Right lobe of liver (tissue), 6 donors: ENCODE measurements at places on chromosomes 3 and 15. TPM values are rescaled to one million over a fixed set of nuclear protein-coding genes. Genes with fewer than 3 reads are reported as not detected.

DNA sequence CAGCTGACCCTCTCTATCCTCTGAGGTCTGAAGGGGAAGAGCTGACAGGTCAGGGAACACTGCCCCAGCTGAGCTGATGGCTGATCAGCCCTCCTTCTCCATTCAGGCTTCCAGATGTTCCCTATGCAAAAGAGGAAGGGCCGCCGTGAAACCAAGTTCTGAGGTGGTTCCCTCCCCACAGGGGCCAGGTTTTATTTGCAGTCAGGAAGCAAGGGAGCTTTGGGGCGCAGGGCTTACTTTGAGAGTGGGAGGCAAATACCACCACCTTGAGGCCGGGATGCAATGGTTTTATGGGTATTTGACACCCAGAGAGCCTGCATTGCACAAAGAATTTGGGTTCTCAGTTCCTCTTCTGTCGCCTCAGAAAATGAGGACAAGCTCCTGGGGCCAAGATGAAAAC, 186.9 kb downstream of the ARRDC4 start:
- H3K4me3 ChIP-seq = no peak overlapping the region
- no peaks in the 10 kb centered on the region for H3K4me1 ChIP-seq
- no peak overlapping the region for H3K27ac ChIP-seq
- no peaks in the 10 kb centered on the region for H3K36me3 ChIP-seq

GRCh38 chr15:81209635-81210034, 13.0 kb downstream of the IL16 start:
- H3K27ac ChIP-seq = no peak overlapping the region
- no peaks in the 10 kb centered on the region for H3K36me3 ChIP-seq
- H3K27me3 ChIP-seq = no peaks in the 10 kb centered on the region
- no peaks in the 10 kb centered on the region for H3K4me1 ChIP-seq
- H3K4me3 ChIP-seq = no peak overlapping the region

DNA sequence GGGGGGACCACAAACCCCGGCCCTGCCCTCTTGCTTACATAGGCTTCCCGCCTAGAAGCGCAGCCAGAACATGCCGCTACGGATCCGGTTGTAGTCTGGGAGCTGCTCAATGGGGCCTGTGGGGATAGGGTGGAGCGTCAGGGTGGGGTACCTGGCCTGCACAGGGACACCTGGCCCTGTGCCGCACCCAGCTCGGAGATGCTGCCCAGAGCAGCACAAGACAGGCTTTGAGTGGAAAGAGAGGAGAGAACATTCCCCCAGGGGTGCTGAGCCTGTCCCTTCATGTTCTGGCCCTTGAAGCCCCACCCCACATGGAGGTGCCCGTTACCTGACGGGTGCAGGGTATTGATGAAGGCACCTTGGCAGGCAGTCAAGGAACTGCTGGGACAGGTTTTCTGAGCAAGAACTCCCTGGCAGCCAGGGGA, 4.0 kb upstream of the COL7A1 start:
- no peaks in the 10 kb centered on the region for H3K27me3 ChIP-seq
- peak; percentile 37 for DNase-seq
- H3K27ac ChIP-seq = no peak overlapping the region
- no peak overlapping the region for H3K4me3 ChIP-seq

- H3K27me3 ChIP-seq = no peaks in the 10 kb centered on the region
- no peaks in the 10 kb centered on the region for H3K36me3 ChIP-seq
- no peaks in the 10 kb centered on the region for H3K4me1 ChIP-seq
- no peak for DNase-seq
Measured at GRCh38 chr3:194512895-194513601, 26.2 kb upstream of the ATP13A3 start.

- H3K36me3 ChIP-seq = no peaks in the 10 kb centered on the region
- no peaks in the 10 kb centered on the region for H3K27me3 ChIP-seq
- H3K27ac ChIP-seq = no peak overlapping the region
- DNase-seq = no peak
- H3K4me3 ChIP-seq = no peak overlapping the region
Measured at GRCh38 chr3:166013073-166013679, 176.0 kb upstream of the BCHE start.

FRMD5 gene
- total RNA-seq = not detected

GREM1 gene
- 1.3 TPM for total RNA-seq
